ENCODE measurements at places on chromosomes 2 and 18.

DNA sequence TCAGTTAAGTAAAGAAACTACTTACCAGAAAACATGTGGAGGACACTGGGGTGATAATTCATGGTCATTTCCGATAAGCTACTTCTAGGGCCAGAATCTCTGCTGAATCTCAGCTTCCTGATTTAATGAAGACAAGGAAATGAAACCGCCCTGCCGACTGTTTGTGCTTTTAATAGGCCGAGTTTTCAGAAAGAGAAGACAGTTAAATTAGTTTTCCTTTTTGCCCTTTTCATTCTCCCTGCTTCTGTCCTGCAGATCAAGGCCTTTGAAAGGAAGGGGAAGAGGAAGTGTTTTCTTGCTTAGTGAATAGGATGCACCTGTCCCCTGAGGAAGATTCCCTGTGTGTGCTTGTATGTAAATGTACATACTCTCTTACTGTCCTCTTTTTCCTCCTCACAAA is 126.6 kb downstream of the SH3RF3 start:
- DNase-seq = no peak

- DNase-seq = no peak
Observed at GRCh38 chr18:10514082-10514481, 11.7 kb upstream of the NAPG start.

DNA sequence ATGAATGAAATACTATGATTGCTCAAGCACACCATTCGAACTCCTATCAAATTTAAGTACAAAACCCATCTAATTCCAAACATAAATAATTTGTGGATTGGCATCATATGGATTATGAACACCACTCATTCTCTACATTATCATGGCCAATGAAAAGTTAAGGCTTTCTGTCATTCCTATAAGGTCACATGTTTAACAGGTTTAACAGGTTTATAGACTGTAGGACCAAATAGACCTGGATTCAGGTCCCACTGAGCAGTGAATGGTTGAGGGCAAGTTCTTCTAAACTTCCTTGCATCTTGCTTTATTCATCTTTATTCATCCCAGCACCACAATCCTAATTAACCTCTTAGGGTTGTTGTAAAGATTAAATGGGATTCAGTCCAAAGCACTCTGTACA is 33.4 kb downstream of the FBXO36 start:
- no peak for DNase-seq

- peak; percentile 92 for DNase-seq
Observed at GRCh38 chr18:3261373-3262233, at the start of gene MYL12B. TSS of gene MYL12B (plus strand) at chr18:3262133. CDS start at chr18:3272899, 10,766 bp downstream.
